ENCODE measurements at places on chromosomes 12 and 14.

- DNase-seq: no peak
Measured at GRCh38 chr12:67740711-67741110, 92.2 kb downstream of the DYRK2 start.

DNA sequence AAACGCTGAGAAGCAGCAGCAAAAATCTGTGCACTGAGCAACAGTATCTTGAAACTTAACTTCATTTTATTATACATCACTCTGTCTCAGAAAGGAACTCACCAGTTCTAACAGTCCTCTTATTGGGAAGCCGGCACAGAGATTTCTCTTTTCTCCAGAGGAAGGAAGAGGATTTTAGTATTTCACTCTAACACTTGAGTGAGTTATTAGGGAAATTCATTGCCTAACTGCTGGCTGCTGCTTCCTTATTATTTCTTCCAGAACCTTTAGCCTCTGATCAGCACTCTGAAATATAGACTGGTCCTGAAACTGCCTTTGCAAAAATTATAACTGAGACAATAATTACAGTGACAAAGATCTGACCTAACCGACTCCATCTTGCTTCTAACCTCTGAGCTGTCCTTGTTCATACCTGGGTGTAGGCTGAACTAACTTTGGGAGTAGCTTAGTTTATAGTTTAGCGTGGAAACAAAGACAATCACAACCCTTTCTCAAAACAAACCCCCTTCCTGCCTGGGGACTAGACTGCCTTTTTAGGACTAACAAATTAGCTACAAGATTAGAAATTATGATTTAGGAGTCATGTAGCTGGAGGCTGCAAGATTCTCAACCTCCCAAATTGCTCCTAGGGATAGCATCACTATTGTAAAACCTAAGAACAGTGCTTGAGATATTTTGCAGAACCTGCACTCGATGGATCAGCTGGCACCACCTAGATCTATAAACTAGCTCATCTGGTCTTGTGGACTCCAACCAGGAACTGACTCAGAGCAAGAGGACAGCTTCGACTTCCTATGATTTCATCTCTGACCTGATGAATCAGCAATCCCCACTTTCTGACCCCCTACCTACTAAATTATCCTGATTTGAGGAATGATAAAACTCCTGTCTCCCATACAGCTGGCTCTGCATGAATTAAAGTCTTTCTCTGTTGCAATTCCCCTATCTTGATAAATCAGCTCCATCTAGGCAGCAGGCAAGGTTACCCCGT lies 117.5 kb downstream of the DYRK2 start:
- no peak for DNase-seq

DNA sequence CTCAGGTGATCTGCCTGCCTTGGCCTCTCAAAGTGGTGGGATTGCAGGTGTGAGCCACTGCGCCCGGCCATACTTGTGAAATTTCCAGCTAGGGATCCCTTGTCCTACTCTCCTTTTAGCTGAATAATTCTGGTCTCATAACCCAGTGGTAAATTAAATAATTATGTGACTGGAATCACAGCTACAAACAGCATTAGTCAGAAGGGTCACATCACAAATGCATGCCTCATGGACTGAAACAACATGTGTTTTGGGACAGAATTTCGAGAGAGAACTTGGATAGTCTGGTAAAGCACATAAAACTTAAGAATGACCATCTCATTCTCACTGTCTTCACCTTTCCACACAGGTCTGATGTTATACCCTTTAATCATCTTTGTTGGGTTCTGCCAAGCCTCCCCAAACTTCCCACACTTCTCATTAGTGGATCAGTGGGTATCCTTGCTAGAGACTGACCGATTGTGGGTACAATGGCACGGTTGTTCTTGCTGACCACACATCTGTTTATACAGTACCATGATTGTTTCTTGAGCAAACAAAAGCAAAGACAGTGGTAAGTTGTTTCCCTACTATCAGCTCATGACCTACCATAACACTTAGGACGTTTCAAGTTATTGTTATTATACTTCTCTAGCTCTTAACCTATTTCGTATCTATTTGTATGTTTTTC lies 5.1 kb downstream of the GPRC5D start:
- no peak for DNase-seq

DNA sequence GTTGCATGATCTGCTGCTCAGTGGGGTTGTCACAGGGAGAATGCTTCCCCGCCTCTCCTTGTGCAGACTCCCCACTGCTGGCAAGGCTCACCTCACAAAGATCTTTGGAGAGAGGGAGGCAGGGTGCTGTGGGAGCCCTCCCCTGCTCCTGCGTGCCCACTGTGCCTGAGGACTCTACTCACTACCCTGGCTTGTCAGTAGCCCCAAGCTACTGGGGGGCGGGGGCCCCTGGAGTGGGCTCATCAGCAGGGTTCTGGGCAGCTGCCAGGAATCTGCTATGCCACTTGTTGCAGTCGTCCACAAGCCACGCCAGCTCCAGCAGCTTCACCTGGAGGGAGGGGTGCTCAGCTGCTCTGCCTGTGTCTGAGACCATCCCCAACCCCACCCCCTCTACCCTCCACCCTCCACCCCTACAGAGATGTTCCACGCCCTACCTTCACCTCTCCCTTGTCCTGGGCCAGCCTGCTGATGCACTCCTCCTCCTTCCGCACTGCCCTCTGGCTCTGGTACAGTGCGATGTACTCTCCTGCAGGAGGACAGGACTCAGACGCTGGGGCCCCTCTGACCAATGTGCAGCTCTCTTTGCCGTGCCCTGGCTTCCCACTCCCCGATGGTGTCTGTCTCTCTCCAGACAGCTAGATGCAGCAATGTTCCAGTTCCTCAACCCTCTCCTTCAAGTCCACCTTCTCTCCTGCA lies 14.2 kb upstream of the BLTP3B start:
- no peak for DNase-seq

GRCh38 chr14:50892255-50892654 lies 20.4 kb downstream of the ABHD12B start:
- DNase-seq: no peak

GRCh38 chr14:70915415-70915814 lies 8.2 kb downstream of the PCNX1 start:
- DNase-seq: no peak

GRCh38 chr14:41817626-41818025 lies 210.9 kb downstream of the LRFN5 start:
- no peak for DNase-seq

- no peak for DNase-seq
Measured at GRCh38 chr14:69059658-69060623, 80.8 kb upstream of the ACTN1 start.

- DNase-seq: no peak
Measured at GRCh38 chr12:130486146-130486435, 148.4 kb downstream of the PIWIL1 start.

- DNase-seq: no peak
Measured at GRCh38 chr14:37615582-37616289, 20.3 kb downstream of the TTC6 start.

GRCh38 chr14:64970041-64970440 lies 2.1 kb downstream of the RAB15 start:
- DNase-seq: no peak

DNA sequence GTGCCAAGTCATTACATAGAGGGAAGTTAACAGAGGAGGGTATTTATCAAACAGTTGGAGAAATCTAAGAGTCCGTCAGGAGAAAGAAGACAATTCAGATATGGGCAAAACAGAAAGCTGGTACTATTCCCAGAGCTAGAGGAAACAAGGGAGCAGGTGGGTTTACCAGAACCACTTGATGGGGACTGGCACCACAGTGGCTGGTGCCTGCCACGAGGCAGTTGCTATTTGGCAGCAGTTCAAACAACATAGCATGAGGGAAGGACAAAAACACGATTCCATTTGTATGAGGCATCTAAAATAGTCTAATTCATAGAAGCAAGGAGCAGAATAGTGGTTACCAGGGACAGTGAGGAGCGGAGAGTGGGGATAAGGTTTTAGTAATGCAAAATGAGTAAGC lies 24.6 kb upstream of the KLRD1 start:
- no peak for DNase-seq

DNA sequence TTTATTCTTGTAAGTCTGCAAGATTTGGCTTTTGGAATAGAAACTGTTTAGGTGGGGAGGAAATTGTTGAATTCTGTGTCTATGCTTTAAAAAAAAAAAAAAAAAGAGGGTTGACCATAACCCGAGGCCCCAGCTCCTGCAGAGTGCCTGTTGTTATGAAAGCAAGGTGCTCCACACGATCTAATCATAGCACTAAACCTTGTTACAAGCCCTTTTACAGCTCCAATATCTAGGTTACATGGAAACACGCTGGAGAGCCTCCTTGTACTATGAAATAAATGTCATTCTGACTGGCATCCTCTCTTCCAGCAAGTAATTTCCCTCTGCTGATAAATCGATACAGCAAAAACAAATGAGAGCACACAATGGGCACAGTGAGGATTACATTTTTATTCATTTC lies 303.1 kb upstream of the SOX5 start:
- no peak for DNase-seq
